Activated naive CD4-positive, alpha-beta T cell (primary cell): ENCODE measurements at places on chromosomes 4 and X.

DNA sequence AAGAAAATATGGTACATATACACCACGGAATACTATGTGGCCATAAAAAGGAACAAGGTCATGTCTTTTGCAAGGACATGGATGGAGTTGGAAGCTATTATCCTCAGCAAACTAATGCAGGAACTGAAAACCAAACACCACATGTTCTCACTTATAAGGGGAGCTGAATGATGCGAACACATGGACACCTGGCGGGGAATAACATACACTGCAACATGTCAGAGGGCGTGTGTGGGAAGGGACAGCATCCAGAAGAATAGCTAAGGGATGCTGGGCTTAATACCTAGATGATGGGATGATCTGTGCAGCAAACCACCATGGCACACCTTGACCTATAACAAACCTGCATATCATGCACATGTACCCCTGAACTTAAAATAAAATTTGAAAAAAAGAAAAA lies 19.5 kb upstream of the CNKSR2 start:
- DNase-seq, result no peak

GRCh38 chr4:52051213-52051614 lies at the start of gene SPATA18:
Gene SPATA18, plus strand, starts transcription at chr4:52051304. Its CDS starts 401 bp downstream, at chr4:52051705.
- DNase-seq, result no peak

- no peak for DNase-seq
Measured at GRCh38 chr4:158121161-158121579, 51.7 kb downstream of the GASK1B start.

DNA sequence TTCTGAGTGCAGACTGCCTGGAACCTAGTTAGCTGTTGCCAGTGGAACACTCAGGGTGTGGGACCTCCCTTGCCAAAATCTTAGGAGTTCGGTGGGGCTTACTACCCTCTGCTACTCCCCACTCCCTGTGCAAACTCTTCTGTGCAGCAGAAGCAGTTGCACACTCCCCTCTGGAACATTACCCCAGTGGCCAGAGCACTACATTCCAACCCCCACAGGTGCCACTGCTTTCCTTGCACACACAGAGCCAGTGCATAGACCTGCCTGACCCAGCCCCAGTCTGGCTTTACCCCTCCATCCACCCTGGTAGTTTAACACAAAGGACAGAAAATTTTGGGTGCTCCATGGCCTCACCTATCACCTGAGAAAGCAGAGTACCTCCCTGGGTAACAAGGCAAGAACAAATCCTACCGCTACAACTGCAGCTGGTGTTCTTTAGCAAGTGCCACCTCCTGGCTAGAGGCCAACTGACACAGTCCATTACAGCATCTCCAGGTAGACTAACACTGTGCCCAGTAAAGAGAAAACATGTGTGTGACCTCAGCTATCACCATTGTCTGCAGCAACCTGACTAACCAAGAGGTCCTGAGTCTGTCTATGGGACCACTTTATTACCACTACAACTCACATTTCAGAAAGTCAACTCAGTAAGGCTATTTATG lies 11.5 kb upstream of the RASSF6 start:
- DNase-seq, result no peak

DNA sequence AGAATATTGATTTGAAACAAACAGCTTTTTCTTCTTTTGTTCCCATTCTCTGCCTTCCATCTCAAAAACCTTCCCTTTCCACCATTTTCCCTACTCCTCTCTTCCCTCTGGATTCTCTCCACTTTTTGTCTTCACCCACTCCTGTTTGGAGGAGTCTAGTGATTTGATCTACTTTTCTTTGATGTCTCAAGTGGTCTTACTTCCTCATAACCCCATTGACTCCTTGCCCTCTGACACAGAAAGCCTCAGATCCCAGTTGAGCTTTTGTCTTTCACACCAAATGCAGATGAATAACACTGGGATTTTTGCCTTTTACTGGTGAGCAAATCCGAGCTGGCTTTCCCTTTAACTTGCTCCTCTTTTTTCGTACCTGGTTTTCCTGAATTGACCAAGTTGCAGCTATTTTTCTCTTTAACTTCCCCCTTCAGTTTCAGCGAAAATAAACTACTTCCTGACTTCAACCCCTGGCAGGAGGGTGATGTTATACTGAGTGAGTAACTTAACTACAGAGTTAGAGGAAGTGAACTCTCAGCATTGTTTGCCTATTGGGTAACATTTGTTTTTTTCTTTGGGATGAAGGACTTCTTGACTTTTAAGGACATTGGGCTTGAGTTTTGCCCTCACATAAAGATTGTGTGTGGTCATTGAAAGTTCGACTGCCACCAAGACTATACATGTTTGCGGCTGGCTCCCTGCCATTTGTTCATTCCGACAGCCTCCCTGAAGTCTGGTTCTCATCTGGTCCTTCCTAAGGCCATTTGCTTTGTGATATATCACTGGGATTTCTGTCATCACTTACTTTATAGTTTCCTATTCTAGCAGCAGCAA lies 392.8 kb upstream of the NR3C2 start:
- DNase-seq, result no peak

DNA sequence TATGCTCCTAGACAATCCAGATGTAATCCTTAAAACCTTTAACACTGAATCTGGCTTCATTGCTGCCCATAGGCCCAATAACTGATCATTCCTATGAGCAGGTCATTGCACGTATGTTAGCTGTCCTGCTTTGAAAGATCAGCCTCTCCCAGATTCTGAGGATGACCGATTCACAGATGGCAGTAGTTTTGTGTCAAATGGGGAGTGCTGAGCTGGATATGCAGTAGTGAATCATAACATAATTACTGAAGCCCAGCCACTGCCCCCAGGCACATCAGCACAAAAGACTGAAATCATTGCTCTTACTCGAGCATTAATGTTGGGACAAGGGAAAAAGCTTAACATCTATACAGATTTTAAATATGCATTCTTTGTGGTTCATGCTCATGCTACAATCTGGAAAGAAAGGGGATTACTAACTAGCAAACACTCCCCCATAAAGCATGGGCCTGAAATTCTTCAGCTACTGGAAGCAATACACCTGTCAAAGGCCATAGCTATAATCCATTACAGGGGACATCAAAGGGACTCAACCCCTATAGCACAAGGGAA lies 16.4 kb upstream of the ZNF280C start:
- no peak for DNase-seq

DNA sequence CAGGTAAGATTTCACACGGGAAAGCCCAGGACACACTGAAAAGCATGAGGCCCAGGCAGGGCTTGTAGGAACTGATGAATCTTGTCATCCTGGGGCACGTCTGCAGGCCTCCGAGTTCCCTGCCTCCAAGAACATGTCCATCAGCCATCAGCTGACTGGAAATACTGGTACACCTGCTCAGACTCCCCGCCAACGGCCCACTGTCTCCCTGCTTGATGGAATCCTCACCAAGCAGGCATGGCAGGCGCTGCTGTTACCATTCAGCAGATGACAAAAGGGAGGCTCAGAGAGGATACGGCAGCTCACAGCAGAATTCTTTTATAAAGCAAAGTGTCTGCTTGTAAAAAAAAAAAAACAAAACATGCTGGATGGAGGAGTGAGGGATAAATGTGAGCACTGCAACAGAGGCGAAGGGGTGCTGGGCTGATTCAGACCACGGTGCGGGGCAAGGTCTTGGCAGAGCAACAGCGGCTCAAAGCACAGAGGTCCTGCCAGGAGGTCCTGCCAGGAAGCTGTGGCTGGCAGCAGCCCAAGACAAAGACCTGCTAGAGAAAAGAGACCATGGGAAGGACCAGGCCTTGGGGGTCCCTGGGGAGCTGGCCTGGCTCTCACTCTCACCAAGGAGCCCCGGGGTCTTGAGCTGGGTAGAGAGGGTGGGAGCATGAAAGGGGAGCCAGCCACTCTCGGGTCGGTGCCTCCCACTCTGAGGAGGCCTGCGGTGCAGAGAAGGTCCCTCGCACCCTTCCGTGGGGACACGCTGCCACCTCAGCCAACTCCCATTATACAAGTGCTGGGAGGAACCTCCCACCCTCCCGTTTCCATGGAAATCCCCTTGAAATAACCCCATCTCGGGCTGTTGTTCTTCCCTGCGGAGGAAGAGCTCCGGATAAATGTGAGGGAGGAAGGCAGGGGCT lies 25.6 kb downstream of the PPP2R2C start:
- DNase-seq, result no peak
